ENCODE measurements at places on chromosomes 4 and X. TPM values are rescaled to one million over a fixed set of nuclear protein-coding genes. Genes with fewer than 3 reads are reported as not detected.

DNA sequence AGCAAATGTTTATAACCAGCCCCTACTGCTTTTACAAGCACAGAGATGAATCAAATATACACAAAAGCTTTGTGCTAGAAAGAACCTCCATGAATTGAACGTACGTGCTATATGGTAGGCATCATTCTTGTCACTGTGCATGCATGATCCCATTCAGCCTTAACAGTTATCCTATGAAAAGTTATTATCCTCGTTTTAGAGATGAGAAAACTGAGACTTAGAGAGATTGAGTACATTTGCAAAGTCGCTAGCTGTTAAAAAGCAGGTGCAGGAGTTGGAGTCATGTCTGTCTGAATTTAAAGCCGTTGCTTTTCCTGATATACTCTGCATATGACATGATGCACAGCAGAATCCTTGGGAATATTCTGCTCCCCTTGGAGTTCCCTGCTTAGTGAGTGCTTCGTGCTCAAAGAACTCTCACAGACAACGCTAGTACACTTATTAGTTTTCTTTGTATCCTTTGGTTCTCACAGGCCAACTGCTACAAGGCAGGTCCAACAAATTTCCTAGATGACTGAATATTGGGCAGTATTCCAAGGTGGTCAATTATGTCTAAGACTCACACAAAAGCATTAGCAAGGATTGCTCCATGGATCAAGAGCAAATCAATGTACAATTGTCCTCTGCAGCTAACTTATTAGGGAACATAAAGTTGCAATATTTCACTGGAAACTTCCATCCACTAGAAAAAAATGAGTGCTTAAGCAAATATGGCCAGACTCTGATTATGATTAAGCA is 42.8 kb upstream of the TRIM2 start:
- H3K27me3 ChIP-seq: no peaks in the 10 kb centered on the region
- no peak overlapping the region for H3K4me3 ChIP-seq
- no peak for DNase-seq
- no peak overlapping the region for H3K27ac ChIP-seq
- H3K4me1 ChIP-seq: no peaks in the 10 kb centered on the region

- no peak overlapping the region for H3K4me3 ChIP-seq
- no peaks in the 10 kb centered on the region for H3K4me1 ChIP-seq
- H3K27ac ChIP-seq: no peak overlapping the region
Observed at GRCh38 chrX:150219374-150220185, 143.5 kb upstream of the MAMLD1 start.

GRCh38 chr4:88999392-88999930 is 57.5 kb downstream of the FAM13A start:
- H3K4me3 ChIP-seq: no peak overlapping the region
- no peak for DNase-seq
- H3K27me3 ChIP-seq: no peaks in the 10 kb centered on the region

DNA sequence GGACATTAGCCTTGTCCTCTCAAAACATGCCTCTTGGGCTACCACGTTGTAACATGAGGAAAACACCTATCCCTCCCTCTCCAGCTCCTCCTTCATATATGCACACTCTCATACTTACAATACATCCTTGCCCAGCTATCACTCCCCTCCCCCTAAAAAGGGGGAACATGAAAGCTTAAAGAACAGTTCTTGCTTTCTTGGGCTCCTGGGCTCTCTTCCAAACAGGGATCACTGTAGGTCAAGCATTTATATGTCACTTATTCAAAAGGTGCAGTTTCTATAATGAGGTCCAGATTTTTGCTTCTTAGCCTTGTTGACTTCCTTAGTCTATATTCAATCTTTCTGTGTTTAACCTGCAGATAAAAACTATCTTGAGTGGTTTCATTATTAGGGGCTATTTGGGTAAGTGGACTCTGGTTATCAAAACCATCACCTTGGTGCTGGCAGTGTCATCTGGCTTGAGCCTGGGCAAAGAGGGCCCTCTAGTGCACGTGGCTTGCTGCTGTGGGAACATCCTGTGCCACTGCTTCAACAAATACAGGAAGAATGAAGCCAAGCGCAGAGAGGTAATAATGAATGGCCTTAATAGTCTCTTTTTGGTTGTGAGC is 119.4 kb downstream of the AKAP4 start:
- DNase-seq: no peak
- no peak overlapping the region for H3K4me3 ChIP-seq
- no peak overlapping the region for H3K27ac ChIP-seq
- peaks cover 3% of the 10 kb centered on the region for H3K4me1 ChIP-seq
- no peaks in the 10 kb centered on the region for H3K27me3 ChIP-seq

GRCh38 chrX:53659039-53659438 is 27.5 kb downstream of the HUWE1 start:
- H3K36me3 ChIP-seq: no peaks in the 10 kb centered on the region
- H3K4me3 ChIP-seq: no peak overlapping the region
- no peak overlapping the region for H3K27ac ChIP-seq
- no peaks in the 10 kb centered on the region for H3K27me3 ChIP-seq

- H3K4me1 ChIP-seq: no peaks in the 10 kb centered on the region
- H3K4me3 ChIP-seq: no peak overlapping the region
Observed at GRCh38 chr4:37008199-37008598, 236.3 kb upstream of the NWD2 start.

- no peaks in the 10 kb centered on the region for H3K27me3 ChIP-seq
- no peak overlapping the region for H3K4me3 ChIP-seq
- DNase-seq: no peak
- peaks cover 28% of the 10 kb centered on the region for H3K4me1 ChIP-seq
Observed at GRCh38 chr4:3037957-3038461, 36.3 kb downstream of the HTT-AS start.

- H3K27me3 ChIP-seq: no peaks in the 10 kb centered on the region
- DNase-seq: no peak
- no peaks in the 10 kb centered on the region for H3K4me1 ChIP-seq
- no peaks in the 10 kb centered on the region for H3K36me3 ChIP-seq
- H3K4me3 ChIP-seq: no peak overlapping the region
Observed at GRCh38 chr4:37715889-37716402, 29.8 kb upstream of the RELL1 start.

GRCh38 chrX:115639334-115639880 is 78.4 kb downstream of the PLS3 start:
- no peaks in the 10 kb centered on the region for H3K4me1 ChIP-seq
- H3K36me3 ChIP-seq: peaks cover 31% of the 10 kb centered on the region
- no peak overlapping the region for H3K27ac ChIP-seq
- no peak overlapping the region for H3K4me3 ChIP-seq

DNA sequence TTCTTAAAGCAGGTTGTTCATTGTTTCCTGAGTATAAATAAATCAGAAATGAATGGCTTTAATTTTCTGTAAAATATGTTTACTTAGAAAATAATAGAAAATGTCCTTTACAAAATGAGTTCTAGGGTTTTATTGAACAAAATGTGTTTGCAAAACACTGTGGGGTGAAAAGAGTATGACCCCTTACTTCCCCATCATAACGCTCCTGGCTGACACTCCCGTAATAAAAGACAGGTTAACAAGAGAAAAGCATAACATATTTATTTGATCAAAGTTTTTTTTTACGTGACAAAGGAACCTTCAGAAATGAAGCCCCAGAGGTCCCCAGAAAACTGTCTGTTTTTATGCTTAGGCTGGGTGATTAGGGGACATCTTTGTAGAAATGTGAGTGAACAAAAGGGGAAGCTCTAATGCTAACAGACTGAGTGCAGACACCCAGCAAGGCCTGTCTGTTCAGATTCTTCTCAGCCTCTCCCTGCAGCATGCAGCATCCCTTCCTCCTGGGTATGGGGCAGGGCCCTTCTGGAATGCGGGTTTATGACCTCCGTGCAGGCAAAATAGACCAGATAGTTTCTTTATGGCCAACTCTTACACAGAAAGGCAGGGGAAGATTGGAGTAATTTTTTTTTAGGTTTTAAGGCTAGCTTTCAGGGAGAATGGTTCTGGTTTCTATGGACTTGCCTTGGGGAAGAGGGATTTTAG is 26.1 kb downstream of the ZFP42 start:
- H3K4me3 ChIP-seq: no peak overlapping the region
- H3K27me3 ChIP-seq: no peaks in the 10 kb centered on the region
- no peak for DNase-seq
- no peak overlapping the region for H3K27ac ChIP-seq

GRCh38 chrX:10126044-10126443 is 30.7 kb upstream of the CLCN4 start:
- H3K27ac ChIP-seq: no peak overlapping the region
- H3K27me3 ChIP-seq: no peaks in the 10 kb centered on the region
- no peaks in the 10 kb centered on the region for H3K4me1 ChIP-seq
- peaks cover 2% of the 10 kb centered on the region for H3K36me3 ChIP-seq
- no peak overlapping the region for H3K4me3 ChIP-seq
- DNase-seq: no peak

DNA sequence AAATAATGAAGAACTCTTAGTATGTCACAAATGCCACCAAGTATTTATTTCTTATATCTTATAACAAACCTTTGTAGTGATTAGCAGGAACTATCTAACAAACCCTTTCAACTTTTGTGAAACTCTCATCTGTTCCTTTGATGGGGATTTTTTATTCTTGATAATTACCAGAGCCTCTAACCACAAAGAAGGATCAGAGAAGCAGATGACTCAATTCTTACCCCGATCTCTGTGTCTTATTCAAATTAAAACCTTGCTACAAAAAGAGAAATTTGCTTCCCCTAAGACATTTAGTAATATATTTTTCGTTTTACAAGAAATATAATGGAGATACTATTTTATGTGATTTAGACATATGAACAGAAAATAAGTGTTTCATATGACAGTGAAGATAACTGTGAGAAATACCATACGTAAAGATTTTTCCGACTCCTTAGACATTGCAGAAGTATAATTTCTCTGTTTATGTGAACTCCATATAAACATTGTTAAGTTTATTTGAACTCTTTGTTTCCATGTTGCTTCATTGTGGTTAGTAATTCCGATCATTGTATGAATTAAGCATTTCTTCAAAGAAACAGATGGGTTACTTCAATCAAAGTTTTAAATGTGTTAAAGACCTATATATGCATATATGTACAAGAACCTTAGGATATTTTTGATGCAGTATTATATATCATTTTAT is 205.4 kb downstream of the CFAP299 start:
- no peak overlapping the region for H3K4me3 ChIP-seq
- H3K36me3 ChIP-seq: no peaks in the 10 kb centered on the region
- DNase-seq: no peak
- H3K27me3 ChIP-seq: no peaks in the 10 kb centered on the region
- no peaks in the 10 kb centered on the region for H3K4me1 ChIP-seq

DNA sequence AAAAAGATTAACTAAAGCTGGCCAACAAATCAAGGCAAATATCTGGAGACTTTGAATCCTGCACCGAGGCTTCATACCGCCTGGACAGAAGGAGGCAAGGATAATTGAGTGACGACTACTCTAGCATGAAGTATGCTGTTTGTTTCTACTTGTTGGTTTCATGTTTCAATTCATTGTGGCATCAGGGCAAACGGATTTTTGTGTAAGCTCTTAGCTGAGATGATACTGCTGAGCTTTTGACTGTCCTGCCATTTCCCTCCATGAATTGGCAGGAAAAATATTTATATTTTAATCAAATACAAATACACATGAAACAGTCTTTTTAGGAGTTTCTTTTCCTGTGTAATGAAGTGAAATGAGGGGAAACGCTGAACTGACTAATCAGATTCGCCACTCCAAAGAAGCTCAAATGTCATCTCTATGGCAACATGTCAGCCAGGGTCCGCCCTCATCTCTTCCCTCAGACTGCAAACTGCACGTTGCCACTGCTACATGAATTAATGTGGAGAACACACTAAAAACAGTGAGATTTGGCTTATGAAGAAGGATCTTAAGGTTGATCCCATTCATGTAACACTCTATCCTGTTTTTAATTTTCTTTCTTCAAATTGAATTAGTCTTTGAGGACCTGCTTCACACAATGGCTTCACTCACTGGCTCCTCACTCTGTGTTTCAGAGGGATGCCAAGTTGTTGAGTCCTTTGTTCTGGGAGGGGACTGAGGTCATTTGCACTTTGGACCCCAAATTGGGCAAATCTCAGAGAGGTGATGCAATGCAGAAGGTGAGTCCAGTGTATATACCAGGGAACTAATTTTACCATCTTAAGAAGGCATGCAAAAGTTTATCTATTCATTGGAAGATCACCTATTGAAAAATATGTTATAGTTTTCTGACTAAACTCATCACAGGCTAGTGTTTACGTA is 149.6 kb upstream of the MID1 start:
- H3K27me3 ChIP-seq: no peaks in the 10 kb centered on the region
- peaks cover 2% of the 10 kb centered on the region for H3K4me1 ChIP-seq
- H3K27ac ChIP-seq: no peak overlapping the region
- H3K36me3 ChIP-seq: no peaks in the 10 kb centered on the region

GRCh38 chr4:16157609-16158503 is 68.4 kb downstream of the TAPT1 start:
- no peak overlapping the region for H3K4me3 ChIP-seq
- H3K27me3 ChIP-seq: no peaks in the 10 kb centered on the region
- no peak for DNase-seq
- H3K36me3 ChIP-seq: peaks cover 12% of the 10 kb centered on the region
- H3K27ac ChIP-seq: no peak overlapping the region

GRCh38 chr4:148207068-148207467 is 235.1 kb downstream of the NR3C2 start:
- no peak for DNase-seq
- no peak overlapping the region for H3K27ac ChIP-seq
- no peaks in the 10 kb centered on the region for H3K27me3 ChIP-seq
- no peaks in the 10 kb centered on the region for H3K36me3 ChIP-seq
- H3K4me3 ChIP-seq: no peak overlapping the region

DNA sequence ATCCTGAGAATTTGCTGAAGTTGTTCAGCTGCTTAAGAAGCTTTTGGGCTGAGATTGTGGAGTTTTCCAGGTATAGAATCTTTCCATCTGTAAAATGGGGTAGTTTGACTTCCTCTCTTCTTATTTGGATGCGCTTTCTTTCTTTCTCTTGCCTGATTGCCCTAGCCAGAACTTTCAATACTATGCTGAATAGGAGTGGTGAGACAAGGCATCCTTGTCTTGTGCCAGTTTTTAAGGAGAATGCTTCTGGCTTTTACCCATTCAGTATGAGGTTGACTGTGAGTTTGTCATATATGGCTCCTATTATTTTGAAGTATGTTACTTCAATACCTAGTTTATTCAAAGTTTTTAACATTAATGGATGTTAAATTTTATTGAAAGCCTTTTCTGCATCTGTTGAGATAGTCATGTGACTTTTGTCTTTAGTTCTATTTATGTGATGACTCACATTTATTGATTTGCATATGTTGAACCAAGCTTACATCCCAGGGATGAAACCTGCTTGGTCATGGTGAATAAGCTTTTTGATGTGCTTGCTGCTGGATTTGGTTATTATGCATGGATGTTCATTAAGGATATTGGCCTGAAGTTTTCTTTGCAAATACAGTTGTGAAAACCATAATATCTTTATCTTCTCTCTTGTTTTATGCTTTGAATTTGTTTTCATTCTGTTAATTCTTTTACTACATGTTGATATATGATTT is 573.8 kb upstream of the NDST4 start:
- H3K4me1 ChIP-seq: no peaks in the 10 kb centered on the region
- DNase-seq: no peak
- H3K27me3 ChIP-seq: peaks cover 2% of the 10 kb centered on the region
- no peaks in the 10 kb centered on the region for H3K36me3 ChIP-seq

GRCh38 chrX:136047969-136048368 is 62.7 kb downstream of the SLC9A6 start:
- H3K4me3 ChIP-seq: no peak overlapping the region
- H3K36me3 ChIP-seq: no peaks in the 10 kb centered on the region
- no peak overlapping the region for H3K27ac ChIP-seq
- peaks cover 2% of the 10 kb centered on the region for H3K4me1 ChIP-seq
- DNase-seq: no peak

- peaks cover 4% of the 10 kb centered on the region for H3K4me1 ChIP-seq
- H3K36me3 ChIP-seq: peaks cover 29% of the 10 kb centered on the region
- H3K27ac ChIP-seq: peak overlapping the region; percentile 56
- no peak overlapping the region for H3K4me3 ChIP-seq
Observed at GRCh38 chr4:40812386-40812785, 62.6 kb downstream of the NSUN7 start.

The SEC24B gene
- total RNA-seq: 38.2 TPM

The NXF2B gene
- total RNA-seq: not detected

The MEPE gene
- not detected for total RNA-seq

The RPGR gene
- 7.2 TPM for total RNA-seq

The CORIN gene
- total RNA-seq: 0.23 TPM

The CMC4 gene
- total RNA-seq: 4.9 TPM
